ENCODE measurements at places on chromosomes 5 and 9. TPM values are rescaled to one million over a fixed set of nuclear protein-coding genes. Genes with fewer than 3 reads are reported as not detected.

The LCP2 gene
- not detected for total RNA-seq

The C6 gene
- total RNA-seq, result 0.26 TPM

The PLAC8L1 gene
- total RNA-seq, result not detected

The OMD gene
- 0.17 TPM for total RNA-seq

The ZNF300 gene
- 9.9 TPM for total RNA-seq

The KCNT1 gene
- total RNA-seq, result not detected

The FOXD4L3 gene
- total RNA-seq, result not detected

The IFNK gene
- not detected for total RNA-seq

The FOXD4 gene
- total RNA-seq, result 0.26 TPM

Measured in fibroblast of lung (primary cell).